SJCRH30 (cell line): ENCODE measurements at places on chromosomes 6 and 20. TPM values are rescaled to one million over a fixed set of nuclear protein-coding genes. Genes with fewer than 3 reads are reported as not detected.

DNA sequence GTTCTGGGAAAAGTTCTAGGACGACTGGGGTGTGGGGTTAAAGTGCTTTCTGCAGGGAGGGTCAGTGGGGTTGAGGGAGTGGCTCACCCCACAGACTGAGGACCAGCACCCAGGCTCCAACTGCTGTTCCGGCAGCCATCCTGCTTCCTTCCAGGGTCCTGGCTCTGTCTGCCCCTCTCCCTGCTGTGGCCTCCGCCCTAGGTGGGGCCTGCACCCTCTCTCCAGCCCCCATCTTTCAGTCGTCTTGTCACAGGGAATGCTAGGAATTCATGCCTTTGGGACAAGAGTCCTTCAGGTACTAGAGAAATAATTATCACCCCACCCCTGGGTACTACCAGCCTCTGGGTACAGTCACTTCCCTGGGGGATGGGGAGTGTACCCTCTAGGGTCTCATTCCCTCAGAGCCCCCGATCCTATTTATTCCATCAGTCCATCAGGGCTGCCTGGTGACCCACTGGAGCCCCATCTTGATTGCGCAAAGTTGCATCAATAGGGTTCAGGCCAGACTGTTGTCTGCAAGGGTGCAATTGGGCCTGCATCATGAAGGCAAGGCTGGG, at the start of gene AGER:
Gene AGER (minus strand): TSS at position 170 of the 557 bp plus-strand sequence. CDS start 31 bp downstream, at position 139.
- no peak within 1 kb of the TSS for H3K27ac ChIP-seq
- no peak for DNase-seq

Gene TP53TG5
- not detected in 2 replicates for total RNA-seq

DNA sequence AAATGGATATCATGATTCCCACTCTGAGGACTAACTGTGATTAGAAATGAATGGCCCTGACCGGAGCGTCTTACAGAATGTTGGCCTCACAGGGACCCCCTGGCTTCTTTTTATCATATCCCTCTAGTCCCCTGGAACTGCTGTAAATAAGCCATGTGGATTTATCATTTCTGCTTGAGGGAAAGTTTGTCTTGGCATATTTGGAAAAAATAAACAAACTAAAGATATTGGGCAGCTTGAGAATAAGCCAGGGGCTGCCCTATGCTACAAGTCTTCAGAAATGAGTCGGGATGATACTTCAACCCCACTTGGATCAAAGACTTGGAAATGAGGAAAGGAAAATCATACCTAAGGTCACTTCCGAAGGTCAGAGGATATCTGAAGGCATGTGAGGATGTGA, 179.1 kb downstream of the THBS2 start:
- H3K36me3 ChIP-seq: no peaks in the 10 kb centered on the region
- H3K27ac ChIP-seq: no peak overlapping the region
- H3K4me1 ChIP-seq: peaks cover 52% of the 10 kb centered on the region
- H3K27me3 ChIP-seq: no peaks in the 10 kb centered on the region
- no peak for DNase-seq

DNA sequence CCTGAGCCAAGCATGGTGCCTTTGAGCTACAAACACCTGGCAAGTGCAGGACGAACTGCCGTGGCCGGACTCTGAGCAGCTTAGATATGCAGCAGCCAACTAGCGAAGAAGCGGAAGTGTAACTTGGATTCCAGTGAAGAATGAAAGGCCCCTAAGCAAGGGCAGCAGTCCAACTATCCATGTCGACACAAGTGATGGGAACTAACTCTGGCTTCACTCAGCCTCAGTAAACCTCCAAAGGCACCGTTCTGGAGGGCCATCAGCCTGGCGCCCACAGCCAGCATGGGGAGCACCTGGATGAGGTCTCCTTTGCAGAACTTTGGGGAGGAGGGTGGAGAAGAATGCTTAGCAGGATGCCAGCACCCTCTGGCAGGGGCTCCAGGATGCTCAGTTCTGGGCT, 78.4 kb upstream of the MLN start:
- H3K4me3 ChIP-seq: no peak overlapping the region
- no peak for DNase-seq
- no peaks in the 10 kb centered on the region for H3K4me1 ChIP-seq
- no peak overlapping the region for H3K27ac ChIP-seq
